ENCODE measurements at places on chromosomes 13 and 19. TPM values are rescaled to one million over a fixed set of nuclear protein-coding genes. Genes with fewer than 3 reads are reported as not detected.

SLC25A42 gene
- total RNA-seq = 4.7 TPM

CBARP gene
- 19.6 TPM for total RNA-seq

GRCh38 chr13:95834134-95834765 is 157.3 kb downstream of the DNAJC3 start:
- peak; percentile 24 for DNase-seq

DNA sequence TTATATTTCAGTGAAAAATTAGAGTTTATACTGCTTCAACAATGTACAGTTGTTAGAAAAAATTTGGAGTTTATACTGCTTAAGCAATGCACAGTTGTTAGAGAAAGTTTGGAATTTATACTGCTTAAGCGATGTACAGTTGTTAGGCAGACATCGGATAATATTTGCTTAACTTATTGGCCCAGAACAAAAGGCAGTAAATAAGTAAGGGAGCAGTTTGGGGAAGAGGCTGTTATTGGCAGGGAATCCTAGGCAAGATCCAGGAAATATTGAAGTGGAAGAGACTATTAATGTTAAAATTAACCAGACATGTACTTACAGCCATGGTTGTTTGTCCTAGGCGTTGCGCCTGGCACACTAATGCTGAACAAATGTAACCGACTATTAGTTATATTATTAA is 166.9 kb downstream of the GPC5 start:
- DNase-seq = no peak

- peak; percentile 29 for DNase-seq
Observed at GRCh38 chr19:18340990-18341868, 831 bp downstream of the PGPEP1 start.

GRCh38 chr19:50324331-50324730 is 4.8 kb downstream of the KCNC3 start:
- no peak for DNase-seq

- DNase-seq = no peak
Observed at GRCh38 chr19:33988601-33989000, 183.7 kb upstream of the LSM14A start.
